LNCaP clone FGC (cell line): ENCODE measurements at places on chromosomes 2 and 18.

DNA sequence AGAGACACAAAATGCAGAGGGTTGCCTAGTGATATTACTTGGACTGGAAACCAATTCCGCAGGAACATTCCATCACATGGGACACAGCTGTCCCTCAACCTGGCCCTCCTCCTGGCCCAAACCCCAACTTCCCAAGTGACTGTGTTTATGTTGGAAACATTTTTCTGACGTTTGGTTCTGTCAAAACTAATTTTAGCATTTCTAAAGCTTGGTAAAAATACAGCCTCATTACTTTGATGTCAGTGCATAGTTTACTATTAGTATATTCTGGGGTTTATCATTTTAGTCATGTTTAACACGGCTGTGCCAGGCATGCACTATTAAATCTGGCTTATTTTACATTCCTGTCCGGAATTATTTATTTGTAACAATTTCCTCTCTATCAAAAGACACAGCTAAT lies 69.9 kb downstream of the GLI2 start:
- no peak for DNase-seq

DNA sequence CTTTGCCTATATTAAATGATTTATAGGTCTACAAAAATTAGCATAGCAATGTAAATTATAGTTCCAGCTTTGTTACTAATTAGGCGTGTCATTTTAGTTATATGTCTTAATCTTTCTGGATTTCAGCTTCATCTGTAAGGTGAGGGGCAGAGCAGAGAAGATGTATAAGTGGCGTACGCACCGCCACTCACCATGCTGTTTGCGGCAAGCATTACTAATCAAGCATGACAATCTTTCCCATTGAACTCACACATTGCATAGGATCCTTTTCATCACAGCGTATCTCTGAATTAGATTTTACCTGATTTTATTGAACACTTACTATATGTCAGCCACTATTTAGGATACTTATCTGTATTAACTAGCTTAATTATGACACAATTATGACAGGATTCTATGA lies 183.6 kb upstream of the DLGAP1 start:
- DNase-seq = no peak

DNA sequence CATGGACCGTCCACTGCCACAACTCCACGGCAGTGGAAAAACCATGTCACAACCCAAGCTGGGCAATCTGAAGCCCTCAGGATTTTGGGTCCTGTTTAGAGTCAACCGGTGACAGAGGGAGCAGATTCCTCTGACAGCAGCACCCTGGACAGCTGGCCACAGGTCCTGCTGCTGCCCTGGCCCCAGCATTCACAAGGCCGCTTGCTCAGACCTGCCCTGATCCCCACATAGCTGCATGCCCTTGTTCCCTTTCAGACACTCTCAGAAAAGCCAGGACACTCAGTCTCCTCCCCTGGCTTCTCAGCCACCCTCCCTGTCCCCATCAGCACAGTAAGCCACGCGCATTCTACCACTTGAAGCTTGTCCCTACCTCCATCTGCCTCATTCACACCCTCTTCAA lies 1.6 kb downstream of the COPS9 start:
- no peak for DNase-seq

DNA sequence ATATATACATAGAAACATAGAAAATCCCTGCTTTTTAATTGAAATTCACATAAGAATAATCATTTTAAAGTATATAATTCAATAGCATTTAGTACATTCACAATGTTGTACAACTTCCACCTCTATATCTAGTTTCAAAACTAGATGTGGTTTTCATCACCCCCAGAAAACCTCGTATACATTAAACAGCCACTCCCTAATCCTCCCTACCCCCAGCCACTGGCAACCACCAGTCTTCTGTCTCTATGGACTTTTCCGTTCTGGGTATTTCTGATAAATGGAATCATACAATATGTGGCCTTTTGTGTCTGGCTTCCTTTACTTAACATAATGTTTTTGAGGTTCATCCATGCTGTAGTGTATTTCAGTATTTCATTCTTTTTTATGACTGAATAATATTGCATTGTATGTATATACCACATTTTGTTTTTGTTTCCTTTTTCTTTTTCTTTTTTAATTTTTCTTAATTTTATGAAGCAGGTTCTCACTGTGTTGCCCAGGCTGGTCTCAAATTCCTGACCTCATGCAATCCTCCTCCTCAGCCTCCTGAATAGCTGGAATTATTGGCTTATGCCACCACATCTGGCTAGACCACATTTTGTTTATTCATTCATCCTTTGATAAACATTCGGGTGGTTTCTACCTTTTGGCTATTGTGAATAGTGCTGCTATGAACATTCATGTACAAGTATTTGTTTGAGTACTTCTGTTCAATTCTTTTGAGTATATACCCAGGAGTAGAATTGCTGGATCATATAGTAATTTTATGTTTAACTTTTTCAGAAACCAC lies 50.6 kb upstream of the RNF152 start:
- no peak for DNase-seq

GRCh38 chr2:13091861-13092378 lies 375.2 kb downstream of the TRIB2 start:
- DNase-seq = no peak
